ENCODE measurements at places on chromosomes 1 and 21. TPM values are rescaled to one million over a fixed set of nuclear protein-coding genes. Genes with fewer than 3 reads are reported as not detected.

Gene FMN2
- 1.1 TPM for total RNA-seq

Gene CNIH3
- total RNA-seq: 2.4 TPM

Gene FMO5
- total RNA-seq: 5.8 TPM

Gene TTC39A
- total RNA-seq: 2.0 TPM

Gene DRAXIN
- total RNA-seq: not detected

Gene SYT11
- total RNA-seq: 49.5 TPM

Gene TCHHL1
- total RNA-seq: not detected

Gene CD34
- 61.4 TPM for total RNA-seq

Gene NLRP3
- total RNA-seq: 7.0 TPM

Gene LCE1F
- total RNA-seq: not detected

Gene CELA2A
- total RNA-seq: 1.3 TPM

Gene FAM163A
- total RNA-seq: not detected

Gene FMO1
- total RNA-seq: 7.3 TPM

Gene CTH
- total RNA-seq: 3.7 TPM

Gene NFASC
- 92.7 TPM for total RNA-seq

Gene ASAP3
- total RNA-seq: 26.1 TPM

Gene BMP8B
- total RNA-seq: 0.81 TPM

Gene KCNJ15
- 2.7 TPM for total RNA-seq

Gene IGFN1
- total RNA-seq: 0.19 TPM

Gene INAVA
- 0.36 TPM for total RNA-seq

Gene KDF1
- total RNA-seq: not detected

Gene C1orf167
- total RNA-seq: 3.6 TPM

Gene BRDT
- not detected for total RNA-seq

Gene DEGS1
- total RNA-seq: 75.1 TPM

Gene LIN9
- 2.7 TPM for total RNA-seq

Gene DENND2C
- 5.9 TPM for total RNA-seq

Gene RNU1-2
- total RNA-seq: 8,154 TPM

Gene RHOU
- total RNA-seq: 32.5 TPM

Gene MYCL
- 0.45 TPM for total RNA-seq

Gene VSIG8
- 0.21 TPM for total RNA-seq

Gene PCP4L1
- total RNA-seq: 1.2 TPM

Gene CHI3L1
- total RNA-seq: 17.8 TPM

Gene FTCD
- 1.1 TPM for total RNA-seq

Gene MAGI3
- total RNA-seq: 15.0 TPM

Gene ACTN2
- total RNA-seq: 40.5 TPM

Gene HSPB7
- 313 TPM for total RNA-seq

Gene CCDC181
- total RNA-seq: 0.48 TPM

Gene CYP4A22
- total RNA-seq: 0.18 TPM

Gene ABL2
- 57.0 TPM for total RNA-seq

Gene SLC30A10
- total RNA-seq: not detected

Gene RIPK4
- total RNA-seq: 3.6 TPM

Data from aorta (tissue), 5 donors.